ENCODE measurements at places on chromosomes 11 and 22. TPM values are rescaled to one million over a fixed set of nuclear protein-coding genes. Genes with fewer than 3 reads are reported as not detected.

The AQP11 gene
- total RNA-seq: not detected

- DNase-seq: peak; percentile 20
Measured at GRCh38 chr11:90476442-90477007, 253.7 kb upstream of the CHORDC1 start.

The SERPIND1 gene
- not detected for total RNA-seq

The TEX12 gene
- 0.35 TPM for total RNA-seq

The C11orf42 gene
- not detected for total RNA-seq

DNA sequence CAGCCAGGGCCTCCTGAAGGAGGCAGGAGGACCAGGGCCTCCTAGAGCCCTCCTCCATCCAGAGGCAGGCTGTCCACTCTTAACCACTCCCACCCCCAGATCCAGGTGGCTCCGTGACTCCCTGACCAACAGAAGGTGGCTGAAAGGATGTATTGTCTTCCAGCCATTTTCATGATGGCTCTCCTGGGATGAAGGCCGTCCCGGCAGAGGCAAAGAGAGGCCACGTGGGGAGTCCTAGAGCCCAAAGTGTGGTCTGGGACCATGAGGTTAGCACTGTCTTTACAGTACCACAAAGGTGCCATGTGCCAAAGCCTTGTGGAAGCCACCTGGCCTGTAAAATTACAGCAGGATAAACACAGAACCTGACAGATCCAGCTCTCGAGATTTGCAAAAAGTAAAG, 42.3 kb downstream of the DUSP8 start:
- no peak for DNase-seq

GRCh38 chr11:62324731-62325556, 12.3 kb upstream of the ASRGL1 start:
- DNase-seq: peak; percentile 68

- no peak for DNase-seq
Measured at GRCh38 chr22:19779685-19780268, 19.2 kb downstream of the TBX1 start.

GRCh38 chr22:29716814-29717545, 2.8 kb upstream of the CABP7 start:
- DNase-seq: peak; percentile 54

The OR51B2 gene
- not detected for total RNA-seq

GRCh38 chr11:61540528-61540927, 32.0 kb downstream of the LRRC10B start:
- DNase-seq: no peak

- no peak for DNase-seq
Measured at GRCh38 chr11:130188047-130188446, 28.5 kb downstream of the ST14 start.

DNA sequence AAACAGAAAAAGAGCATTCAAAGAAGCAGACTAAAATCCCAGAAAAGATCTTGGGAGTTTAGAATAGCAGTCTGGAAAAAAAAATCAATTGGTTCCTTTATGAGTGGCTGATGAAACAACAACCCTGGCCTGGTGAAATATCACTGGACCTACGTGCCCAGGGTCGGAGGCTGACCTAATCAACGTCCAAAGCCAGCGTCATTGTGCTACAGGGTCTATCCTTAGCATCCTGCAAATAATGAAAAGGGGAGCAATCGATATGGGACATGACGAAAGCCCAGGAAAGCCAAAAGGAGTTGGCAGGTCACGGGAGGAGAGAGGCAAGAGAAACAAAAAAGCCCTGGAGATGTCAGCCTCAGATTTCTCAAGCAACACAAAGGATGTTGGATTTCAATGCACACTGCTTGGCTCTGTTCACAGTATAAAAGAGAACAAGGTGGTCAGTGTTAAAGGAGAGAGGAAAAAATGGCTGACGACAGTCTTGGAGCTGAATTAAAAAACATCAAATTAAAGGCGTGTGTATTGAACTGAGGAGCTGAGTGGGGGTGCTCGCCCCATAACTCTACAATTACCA, 148.8 kb downstream of the BLID start:
- DNase-seq: no peak

- DNase-seq: no peak
Measured at GRCh38 chr11:123357353-123357989, 72.6 kb upstream of the GRAMD1B start.

DNA sequence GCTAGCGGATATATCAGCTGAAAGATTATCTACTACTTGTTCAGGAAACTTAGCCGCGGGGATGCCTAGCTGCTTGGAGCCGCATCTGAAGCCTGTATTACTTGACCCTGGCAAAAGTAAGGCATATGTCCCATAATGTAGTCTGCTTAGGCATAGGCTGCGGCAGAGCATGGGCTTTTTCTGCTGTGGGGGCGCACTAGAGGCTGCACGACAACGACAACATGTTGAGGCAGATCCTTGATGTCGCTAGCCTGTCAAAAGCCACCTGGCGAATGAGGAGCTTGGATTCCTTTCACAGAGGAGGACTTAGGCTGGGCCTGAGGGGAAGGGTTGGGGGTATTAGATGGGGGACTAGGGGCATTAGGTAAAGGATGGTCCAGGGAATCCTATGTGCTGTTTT, 1.1 kb upstream of the OR52N2 start:
- no peak for DNase-seq

- DNase-seq: no peak
Measured at GRCh38 chr11:132982772-132983640, 549.3 kb downstream of the OPCML start.

The P2RY6 gene
- not detected for total RNA-seq

GRCh38 chr11:2510626-2511402, 66.0 kb downstream of the KCNQ1 start:
- no peak for DNase-seq

The DHCR7 gene
- total RNA-seq: 30.1 TPM

- DNase-seq: no peak
Measured at GRCh38 chr11:71372693-71373657, 75.2 kb downstream of the DHCR7 start.

DNA sequence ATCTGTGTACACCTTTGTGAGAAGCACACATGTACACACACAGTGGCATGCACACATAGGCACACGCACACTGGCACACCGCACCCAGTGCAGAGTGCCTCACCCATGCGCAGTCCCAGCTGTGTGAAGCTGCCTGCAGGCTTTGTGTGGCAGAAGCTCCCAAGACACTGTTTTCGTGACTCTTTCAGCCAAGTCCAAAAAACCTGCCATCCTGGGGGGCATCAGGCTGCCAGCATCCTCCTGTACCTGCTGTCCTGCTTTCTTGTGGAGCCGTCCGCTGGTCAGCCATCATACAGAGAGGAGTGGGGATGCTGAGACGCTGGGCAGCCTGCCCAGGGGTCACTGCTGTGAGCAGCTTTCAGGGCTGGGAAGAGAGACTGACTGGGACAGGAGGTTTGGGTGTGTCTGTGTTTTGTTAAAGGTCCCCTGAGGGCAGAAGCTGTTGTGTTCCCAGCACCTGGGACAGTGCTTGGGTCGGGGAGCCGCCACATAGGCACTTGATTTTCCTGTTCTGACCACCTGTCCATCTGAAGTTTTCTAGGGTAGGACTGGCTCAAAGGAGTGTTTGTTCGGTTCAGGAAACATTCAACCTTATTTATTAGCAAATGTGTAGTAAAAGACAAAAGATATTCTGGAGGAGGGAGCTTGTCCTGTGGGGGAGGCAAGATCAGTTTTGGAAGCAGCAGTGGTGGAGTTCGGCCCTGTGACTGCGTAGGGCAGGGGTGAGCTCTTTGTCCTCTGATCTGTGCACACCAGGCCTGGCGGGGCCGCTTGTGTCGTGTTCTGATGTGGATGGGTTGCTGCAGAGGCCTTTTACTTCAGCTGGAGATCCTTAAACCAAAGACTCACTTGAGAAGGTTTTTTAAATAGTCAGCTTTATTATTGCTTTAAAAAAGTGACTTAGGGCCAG, 29.7 kb downstream of the AP2A2 start:
- no peak for DNase-seq

- no peak for DNase-seq
Measured at GRCh38 chr11:16773981-16774935, 35.8 kb downstream of the C11orf58 start.

- DNase-seq: no peak
Measured at GRCh38 chr22:33896154-33896553, 24.1 kb downstream of the LARGE1 start.

The OPCML gene
- total RNA-seq: not detected

GRCh38 chr11:19478891-19479290, 233.7 kb upstream of the NAV2 start:
- no peak for DNase-seq

The DDI1 gene
- total RNA-seq: not detected

DNA sequence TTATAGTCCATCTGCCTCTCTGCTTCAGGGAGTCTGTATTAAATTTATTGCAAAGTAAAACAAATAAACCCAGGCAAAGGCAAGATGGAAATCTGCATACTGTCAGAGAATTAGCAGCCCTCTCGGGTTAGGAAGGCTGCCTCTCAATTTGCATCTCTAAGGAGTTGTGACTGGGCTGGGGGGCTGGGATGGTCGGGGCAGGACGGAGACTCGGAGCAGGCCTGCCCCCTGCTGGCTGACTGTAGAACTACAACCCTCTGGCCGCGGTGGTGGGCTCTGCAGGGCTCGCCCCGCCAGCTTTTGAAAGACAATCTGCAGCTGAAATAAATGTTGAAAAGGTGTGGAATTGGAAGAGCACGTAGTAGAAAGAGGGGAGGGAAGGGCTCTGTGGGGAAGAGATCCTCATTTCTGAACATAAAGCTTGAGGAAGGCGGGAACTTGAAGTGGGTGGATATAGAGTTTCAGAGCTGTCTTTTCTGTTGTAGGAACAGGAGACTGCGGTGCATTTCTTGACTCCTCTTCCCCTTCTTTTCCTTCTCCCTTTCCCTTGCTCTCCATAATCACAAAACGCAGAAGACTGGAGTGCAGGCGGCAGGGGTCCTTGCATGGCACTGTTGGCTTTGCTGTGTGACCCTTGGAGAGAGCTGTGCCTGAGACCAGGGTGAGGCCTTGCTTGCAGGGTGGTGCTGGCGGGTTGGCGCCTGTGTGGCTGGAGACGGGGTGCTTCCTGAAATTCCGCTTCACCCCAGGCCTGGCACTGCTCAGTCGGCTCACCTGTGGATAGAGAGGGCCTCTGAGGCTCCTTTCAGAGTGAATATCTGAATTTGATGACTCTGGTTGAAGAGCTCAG, 22.6 kb upstream of the PKNOX2 start:
- DNase-seq: peak; percentile 54

DNA sequence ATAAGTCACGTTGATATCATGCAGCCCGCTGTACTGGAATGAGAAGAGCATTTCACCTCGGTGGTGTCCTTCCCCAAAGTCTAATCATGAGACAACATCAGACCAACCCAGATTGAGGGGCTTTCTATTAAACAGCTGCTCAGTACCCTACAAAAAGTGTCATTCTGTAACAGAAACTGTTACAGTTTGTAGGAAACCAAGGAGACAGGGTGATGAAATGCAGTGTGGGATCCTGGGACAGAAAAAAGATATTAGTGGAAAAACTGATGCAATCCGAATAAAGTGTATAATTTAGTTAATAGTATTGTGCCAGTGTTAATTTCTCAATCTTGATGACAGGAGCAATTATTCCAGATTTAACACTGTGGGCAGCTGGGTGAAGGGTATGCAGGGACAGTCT, 128.0 kb downstream of the MICAL2 start:
- DNase-seq: no peak

The OSM gene
- 80.5 TPM for total RNA-seq

- DNase-seq: peak; percentile 82
Measured at GRCh38 chr11:64859542-64860414, 15.3 kb upstream of the CDC42BPG start.

DNA sequence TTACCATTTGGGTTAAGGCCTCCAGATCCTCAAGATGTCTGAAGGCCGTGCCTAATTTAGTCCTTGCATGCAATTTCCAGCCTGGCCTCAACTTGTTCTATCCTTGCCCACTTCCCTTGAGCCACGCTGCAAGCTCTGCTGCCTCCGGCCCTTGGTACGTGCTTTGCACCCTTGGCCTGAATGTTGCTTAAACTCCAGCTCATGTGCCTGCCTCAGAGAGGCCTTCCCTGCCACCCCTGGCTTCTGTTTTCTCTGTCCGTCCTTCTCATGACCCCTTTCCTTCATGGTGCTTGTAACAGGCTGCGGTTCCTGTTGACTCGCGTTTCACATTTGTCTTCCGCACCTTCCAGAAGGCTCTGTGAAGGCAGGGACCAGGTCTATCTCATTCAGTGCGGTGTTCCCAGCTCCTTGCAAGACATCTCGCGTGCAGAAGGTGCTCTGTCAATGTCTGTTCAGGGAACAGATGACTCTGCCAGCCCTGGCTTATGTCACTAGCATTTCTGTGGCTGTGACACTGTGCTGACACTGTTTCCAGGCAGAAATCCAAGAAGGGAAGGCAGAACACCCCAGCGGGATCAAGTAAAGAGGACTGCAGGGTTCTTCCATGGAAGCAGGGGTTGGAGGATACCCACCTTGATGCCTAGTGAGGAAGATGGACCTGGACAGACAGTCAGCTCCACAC, 61.8 kb downstream of the FBLN1 start:
- no peak for DNase-seq

DNA sequence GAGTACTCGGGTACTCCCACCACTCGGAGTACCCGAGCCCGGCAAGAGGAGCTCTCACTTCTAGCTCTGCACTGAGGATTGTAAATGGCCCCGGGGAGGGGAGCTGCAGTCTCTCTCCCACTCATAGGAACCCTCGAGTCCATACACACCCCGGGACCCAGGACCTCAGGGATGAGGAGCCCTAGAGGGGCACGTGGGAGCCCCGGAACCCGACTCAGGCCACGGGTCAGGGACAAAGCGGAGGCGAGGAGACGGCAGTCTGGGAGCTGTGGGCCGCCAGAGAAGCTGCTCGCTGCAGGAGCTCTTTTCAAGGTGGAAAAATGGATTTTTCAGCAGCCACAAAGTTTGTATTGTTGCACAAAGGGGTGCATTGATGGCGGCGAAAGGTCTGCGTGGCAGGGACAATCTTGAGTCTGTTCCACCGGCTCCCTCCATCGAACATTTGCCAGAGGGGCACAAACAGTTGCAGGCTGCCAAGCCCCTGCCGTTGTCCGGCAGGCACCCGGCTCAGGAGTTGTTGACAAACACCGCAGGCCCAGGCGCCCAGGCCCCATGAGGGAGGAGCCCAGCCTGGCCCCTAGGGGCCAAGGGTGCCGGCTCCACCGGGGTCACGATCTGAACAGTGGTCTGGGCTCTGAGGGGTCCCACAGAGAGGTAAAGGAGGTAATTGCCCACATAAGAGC, 5.7 kb upstream of the FLI1 start:
- DNase-seq: no peak

GRCh38 chr22:39777716-39778454, 115.7 kb downstream of the ENTHD1 start:
- no peak for DNase-seq

- no peak for DNase-seq
Measured at GRCh38 chr22:36587289-36588154, 58.6 kb upstream of the EIF3D start.

- DNase-seq: no peak
Measured at GRCh38 chr11:121755191-121755590, 302.4 kb upstream of the SORL1-AS1 start.

Measured in activated CD4-positive, alpha-beta T cell treated with anti-CD3 and anti-CD28 coated beads, Interleukin-2, amount 10 ng/mL, durations not matched to agents 7 days and 5 days (primary cell).